ENCODE measurements at places on chromosomes 6 and 20.

- DNase-seq = no peak
These were observed 379.0 kb downstream of the PHF3 start for GRCh38 chr6:64014595-64014994.

GRCh38 chr20:17797161-17797560 is 97.4 kb downstream of the BANF2 start:
- no peak for DNase-seq

DNA sequence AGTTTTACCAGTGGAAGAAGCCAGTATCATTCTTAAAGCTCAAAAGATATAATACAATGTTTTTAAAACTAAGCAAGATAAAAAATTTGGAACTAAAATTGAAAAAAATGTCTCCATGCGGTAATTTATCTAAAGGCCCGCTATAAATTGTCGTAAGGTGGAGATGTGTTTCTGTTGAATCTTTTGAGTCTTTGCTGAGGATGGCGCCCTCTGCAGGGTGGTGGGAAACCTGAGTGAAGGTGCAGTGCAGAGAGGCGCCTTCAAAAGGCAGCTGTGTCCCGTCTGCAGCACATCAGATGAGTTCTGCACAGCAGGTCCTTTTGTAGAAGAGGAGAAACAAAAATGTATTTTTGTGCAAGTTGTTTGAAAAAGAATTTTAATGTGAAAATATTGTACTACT is 29.4 kb upstream of the KIF25 start:
- no peak for DNase-seq

DNA sequence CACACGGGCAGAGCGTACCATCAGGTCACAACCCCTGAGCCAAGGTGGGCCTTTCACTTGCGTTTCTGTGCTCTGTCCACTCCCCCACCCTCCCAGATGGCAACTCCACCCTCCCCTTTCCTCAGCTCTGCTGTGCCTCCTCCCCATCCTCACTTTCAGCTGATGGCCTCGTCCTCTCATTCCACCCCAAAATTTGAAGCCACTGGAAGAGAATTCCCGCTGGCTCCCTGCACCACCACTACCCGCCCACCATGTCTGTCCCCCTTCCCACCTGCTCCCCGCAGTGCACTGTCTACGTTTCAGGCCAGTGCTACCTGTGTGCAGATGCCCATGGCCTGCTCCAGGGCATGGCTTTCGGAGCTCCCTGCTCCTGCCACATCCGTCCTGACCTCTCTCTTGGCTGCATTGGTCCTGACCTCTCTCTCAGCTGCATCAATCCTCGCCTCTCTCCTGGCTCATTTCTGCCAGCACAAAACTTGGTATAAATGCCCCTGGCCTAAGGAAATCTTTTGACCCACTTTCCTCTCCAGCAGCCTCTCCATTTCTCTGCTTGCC is 24.0 kb downstream of the SYNJ2 start:
- no peak for DNase-seq

GRCh38 chr6:110528101-110528929 is 51.9 kb upstream of the SLC22A16 start:
- DNase-seq = no peak

- DNase-seq = no peak
These were observed 316.9 kb upstream of the PRDM1 start for GRCh38 chr6:105769197-105769596.

GRCh38 chr6:15800841-15801617 is 138.2 kb upstream of the DTNBP1 start:
- no peak for DNase-seq

DNA sequence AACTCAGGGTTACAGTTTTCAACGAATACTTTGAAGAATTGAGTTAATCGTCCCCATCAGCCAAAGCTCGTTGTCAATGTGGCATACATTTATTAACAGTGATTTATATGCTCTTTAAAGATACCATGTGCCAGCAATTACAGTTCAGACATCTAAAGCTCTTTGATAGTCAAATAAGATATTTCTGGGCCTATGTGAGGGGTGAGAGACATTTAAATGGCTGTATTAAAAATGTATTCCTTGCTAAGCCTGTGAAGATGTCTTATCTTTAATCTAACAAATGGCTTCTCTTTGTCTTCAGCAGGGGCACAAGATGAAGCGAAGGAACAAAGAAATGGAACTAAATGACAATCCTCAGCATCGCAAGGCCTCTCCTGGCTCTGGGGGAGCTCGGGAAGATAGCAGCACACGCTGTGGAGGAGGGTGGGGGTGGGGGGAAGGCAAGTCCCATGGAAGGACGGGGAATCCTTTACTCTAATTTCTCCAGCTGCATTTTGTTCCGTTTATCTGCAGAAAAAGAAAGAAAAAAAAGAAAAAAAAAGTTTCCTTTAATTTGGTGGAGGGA is 523.6 kb downstream of the KIF16B start:
- no peak for DNase-seq

DNA sequence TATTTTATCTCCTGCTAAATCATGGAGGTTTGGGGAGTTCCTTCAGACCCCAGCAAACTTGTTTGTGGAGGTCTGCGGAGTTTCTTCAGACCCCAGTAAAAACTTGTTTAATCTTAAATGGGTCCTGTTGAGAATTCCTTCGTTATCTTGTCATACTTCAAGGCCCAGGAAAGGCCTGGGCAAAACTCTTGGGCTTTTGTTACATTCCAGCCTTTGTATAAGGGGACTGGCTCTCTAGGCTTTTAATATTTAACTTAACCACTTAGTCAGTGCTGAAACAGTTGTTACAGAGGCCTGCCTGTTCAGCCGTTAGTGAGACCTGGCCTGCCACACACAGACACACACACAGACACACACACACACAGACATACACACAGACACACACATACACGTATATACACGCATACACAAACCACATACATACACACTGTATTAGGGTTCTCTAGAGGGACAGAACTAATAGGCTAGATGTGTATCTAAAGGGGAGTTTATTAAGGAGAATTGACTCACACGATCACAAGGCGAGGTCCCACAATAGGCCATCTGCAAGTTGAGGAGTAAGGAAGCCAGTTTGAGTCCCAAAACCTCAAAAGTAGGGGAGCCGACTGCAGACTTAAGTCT is 21.3 kb upstream of the CST3 start:
- no peak for DNase-seq

DNA sequence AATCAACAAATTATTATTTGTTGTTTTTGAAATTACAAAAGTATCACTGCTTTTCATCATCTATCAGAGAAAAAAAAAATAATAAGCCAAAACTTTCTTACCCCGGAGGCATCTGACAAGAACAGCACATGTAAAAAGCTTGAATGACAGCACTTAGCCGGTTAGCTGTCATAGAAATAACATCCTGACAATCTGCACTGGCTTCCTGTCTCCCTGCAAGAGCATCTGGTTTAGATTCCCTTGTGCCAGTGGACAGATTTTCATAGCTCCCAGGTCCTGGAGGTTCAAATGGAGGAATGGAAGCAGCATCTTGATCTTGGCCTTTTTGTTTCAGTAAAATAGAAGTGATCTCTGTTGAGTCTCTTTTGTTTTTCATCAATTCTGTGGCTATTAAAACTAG is 74.8 kb downstream of the HACE1 start:
- DNase-seq = no peak

DNA sequence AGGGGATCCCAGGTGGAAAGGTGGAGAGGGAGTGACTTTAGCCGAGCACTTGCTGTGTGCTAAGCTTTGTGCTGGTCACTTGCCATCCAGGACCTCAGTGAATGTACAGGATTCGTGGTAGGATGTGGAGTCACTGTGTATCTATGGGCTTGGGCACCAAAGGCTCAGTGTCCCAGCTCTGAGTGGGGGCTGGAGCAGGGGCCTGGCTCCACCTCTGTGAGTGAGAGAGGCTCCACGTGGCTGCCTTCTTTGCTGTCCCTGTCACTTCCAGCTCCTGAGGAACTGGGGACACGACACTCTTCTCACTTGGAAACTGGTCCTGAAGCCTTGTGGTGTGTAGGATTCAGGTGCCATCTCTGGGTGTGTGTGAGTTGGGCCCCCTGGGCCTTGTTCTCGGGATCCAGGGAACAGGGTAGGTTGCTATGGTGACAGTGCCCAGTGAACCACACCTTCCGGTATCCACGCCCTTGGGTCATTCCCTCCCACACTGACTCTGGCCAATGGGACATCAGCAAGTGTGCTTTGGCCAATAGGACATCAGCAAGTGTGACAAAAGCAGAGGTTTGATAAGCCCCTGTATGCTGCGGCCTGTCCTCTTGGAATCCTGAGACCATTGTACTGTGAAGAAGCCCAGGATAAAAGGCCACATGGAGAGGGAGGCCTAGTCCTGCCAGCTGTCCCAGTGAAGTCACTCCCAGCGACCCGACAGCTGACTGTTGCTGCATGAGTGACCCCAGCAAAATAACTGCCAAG is 87.7 kb downstream of the CDH22 start:
- DNase-seq = no peak

- no peak for DNase-seq
These were observed 356 bp upstream of the IRAK1BP1 start for GRCh38 chr6:78867020-78867369.

DNA sequence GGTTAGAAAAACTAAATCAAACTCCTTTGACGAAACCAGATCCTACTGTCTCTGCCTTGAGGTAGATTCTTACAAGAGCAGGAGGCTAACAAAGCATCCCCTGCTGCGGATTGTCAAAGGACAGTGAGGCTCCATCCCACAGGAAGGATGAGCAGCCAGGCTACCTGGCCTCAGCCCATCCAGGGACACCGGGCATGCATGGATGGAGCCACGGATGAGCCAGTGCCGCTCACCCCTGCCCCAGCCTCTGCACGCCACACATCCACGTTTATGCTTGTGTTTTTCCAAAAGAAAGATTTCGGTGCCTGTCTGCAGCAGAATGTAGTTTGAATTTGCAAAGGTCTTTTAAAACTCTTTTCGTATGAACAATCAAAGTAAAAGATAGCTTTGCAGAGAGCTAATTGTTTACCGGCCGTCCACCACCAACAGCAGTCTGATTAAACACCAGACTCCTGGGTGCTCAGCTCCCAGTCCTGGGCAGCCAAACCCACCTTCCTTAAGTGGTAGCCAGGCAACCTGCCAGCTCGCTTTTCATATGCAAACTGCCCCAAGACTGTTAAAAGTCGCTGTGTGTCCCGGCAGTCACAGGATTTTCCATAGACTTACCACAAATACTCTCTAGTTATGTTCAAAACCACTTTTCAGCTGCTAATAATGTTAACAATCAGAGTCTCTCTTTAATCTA is 999 bp downstream of the THBS2 start:
- peak; percentile 2 for DNase-seq

GRCh38 chr6:39561536-39562266 is 163.5 kb downstream of the KIF6 start:
- no peak for DNase-seq

DNA sequence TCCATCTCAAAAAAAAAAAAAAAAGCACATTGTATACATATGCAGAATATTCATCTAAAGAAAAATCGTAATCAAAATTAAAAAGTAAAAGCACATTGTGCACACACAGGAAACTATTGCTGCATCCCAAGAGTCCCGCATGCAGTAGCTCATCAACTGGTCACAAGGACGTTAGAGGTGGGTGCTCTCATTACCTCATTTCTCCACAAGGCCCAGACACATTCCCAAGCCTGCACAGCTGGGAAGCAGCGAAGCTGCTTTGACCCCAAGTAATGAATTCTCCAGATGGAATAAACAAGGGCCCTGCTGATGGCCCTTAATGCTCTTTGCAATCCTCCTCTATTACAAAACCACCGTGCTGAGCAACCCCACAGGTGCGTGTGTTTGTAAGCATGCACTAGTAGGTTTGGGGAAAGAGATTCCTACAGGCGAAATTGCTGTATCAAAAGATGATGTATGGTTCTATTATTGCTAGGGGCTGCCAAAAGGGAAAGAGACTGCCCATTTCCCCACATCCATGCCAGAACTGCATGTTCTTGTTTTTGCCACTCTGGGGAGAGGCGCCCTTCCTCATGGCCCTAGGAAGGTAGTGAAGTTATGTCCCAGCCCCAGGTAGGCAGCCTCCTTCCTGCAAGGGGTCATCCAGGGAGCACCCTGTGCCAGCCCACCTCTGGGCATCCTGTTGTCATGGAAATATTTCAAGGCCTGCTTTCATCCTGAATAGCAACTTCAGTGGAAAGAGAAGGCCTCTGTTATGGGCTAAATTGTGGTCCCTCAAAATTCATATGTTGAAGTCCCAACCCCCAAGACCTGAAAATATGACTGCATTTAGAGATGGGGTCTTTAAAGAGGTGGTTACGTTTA is 34.6 kb upstream of the PTGIS start:
- no peak for DNase-seq

DNA sequence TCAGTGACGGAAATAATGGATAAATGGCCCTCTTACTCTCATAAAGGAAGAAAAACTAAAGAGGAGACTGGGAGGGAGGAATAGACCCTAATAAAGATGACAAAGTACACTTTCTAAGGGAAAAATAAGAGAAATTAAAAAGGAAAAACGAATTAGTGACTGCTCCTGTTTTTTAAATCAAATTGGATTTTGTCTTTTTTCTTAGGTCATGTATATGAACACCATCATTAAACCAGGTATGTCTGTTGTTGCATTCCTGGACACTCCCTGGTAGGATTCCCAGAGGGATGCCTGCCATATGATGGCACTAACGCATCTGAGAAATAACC is 59.4 kb upstream of the BTN3A2 start:
- no peak for DNase-seq

- no peak for DNase-seq
These were observed 79.7 kb downstream of the EDN1 start for GRCh38 chr6:12369781-12370262.

- no peak for DNase-seq
These were observed 46.4 kb upstream of the COL21A1 start for GRCh38 chr6:56293781-56294180.

DNA sequence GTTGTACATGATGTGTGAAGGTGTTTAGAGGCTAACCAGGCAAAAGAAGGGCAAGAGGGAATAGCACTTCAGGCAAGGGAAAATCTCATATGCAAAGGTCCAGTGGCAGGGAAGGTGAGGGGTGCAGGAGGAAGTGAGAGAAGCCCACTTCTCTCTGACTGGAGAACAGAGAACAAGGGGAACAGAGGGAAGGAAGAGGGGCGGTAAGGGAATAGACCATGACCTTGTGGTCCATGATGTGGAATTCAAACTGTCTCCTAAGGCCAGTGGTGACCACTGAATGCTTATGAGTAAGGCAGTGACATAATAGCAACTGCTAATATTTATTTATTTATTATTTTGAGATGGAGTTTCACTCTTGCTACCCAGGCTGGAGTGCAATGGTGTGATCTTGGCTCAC is 20.6 kb upstream of the SLC9A8 start:
- no peak for DNase-seq

- DNase-seq = no peak
These were observed 39.1 kb upstream of the SIRPG start for GRCh38 chr20:1696521-1697209.

DNA sequence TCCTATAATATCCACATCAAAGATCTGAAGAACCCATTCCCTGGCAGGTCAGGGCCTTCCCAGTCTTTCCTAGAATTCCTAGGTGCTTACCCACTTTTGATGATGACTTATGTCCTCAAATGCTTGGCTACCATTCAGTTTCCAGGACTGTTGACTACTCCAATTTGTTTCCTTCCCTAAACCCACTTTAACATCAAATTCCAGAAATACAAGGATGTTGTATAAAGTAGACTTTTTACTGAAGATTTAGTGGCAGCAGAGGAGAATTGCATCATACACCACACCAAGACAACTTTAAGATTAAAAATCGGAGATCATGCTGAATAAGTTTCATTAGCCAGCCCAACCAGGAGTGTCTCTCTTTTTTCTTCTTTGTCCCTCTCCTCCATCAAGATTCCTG is 203.3 kb upstream of the LAMP5 start:
- no peak for DNase-seq
